ENCODE measurements at places on chromosomes 1 and 21.
A peak's percentile ranks its signal among the peaks of the same experiment; 100 is the strongest.

- no peak for DNase-seq
Observed at GRCh38 chr1:224133741-224134299, 19.9 kb downstream of the FBXO28 start.

DNA sequence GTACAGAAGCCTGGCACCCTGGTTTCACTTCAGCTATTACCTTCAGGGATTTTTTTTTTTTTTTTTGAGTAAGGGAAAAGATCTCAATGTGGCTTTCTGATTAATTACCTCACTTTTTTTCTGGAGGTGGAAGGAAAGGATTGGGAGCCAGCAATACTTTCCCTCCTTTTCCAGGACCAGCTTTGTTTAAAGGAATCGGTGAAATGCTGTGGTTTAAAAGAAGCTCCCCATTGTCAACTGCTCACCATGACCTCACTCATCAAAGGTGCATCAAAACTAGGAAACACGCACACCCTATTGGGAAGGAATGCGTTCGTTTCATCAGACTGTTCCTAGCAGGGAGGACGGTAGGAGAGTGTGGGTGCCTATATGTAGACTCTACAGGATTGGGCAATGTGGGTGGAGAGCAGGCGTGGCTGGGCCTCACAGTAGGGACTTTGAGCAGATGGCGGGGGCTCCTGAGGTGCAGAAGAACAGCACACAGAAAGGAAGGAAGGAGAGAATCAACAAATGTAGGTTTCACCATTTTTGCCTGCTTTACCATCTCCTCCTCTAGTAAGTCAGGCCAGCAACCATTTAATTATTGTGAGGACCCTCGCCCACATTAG lies 13.0 kb downstream of the PHGDH start:
- no peak for DNase-seq

DNA sequence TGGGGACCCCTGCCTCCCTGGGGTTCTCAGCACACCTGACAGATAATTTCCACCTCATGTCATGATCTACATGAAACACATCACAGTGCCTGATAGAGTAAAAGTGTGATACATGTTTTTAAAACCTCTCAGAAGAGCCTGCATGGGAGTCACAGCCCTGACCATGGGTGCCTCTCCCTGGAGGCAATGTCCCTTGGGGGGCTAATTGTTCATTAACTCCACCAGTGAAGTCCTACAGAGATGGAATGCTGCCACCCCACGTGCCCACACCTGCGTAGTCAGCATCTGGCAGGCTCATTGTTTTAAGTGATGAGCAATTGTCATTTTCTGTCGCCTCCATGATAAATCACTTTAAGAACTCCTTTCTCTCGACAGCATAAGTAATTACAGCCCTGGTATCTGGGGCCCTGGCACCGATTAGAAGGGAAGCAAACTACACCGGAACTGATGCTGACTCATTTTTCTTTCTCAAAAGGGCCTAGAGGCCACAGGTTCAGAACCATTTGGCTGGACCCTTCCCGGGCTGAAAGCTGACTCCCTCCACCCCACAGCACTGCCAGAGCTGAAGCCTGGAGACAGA lies 109.6 kb upstream of the GJB5 start:
- DNase-seq = no peak

GRCh38 chr1:94481473-94481933 lies 60.1 kb downstream of the F3 start:
- peak; percentile 26 for DNase-seq

- DNase-seq = no peak
Observed at GRCh38 chr1:25053576-25054250, 123.6 kb upstream of the RUNX3 start.

- no peak for DNase-seq
Observed at GRCh38 chr1:200895801-200896530, 1.3 kb downstream of the INAVA start.

DNA sequence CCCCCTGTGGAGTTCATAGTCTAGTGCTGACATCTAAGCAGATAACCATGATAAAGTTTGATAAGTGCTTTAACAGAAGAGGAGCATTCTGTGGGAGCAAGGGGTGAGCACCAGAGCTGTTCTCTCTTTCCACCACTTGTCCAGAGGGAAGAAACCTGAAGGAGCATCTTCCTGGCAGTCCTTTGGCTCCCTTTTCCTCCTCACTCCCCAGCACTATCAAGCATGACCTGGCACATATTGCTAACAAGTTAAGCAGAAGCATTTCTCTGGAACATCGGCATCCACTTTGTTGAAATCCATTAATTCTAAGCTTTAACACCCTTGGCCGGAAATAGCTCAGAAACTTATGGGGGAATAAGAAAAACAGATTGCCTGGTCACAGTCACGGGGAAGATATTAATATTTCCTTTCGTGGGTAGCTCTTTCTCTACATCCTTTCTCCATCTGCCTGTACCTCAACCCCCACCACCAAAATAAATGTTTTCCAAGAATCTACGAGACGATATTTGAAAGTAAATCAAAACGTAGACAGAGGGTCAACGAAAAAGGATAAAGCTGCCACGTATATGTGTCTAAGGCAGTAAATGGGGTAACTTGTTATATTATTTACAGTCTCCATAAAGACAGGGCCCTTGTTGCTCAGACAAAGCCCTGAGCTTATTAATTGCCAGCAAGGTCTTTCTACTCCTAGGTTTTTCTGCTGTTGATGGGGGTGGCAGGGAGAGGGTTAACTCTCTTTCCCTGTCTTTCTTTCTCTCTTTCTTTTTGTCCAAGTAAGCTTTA lies 351.4 kb downstream of the NUF2 start:
- DNase-seq = no peak

DNA sequence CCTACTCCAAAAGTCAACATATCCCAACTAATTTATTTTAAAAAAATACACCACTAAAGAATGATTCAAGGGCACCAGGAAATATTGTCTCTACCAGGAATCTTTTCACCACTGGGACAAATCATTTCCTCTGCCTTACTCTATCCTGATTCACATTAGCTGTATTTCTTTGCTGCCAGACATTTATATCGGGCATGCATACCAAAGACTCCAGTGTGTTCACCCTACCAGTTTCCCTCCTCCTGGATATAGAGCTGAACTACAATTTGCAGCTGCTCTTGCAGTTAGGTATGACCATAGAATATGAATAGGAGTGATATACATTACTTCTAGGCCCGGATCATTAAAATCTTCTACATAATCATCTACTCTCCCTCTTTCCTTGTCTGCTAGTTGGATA lies 7.6 kb downstream of the KCNJ6 start:
- DNase-seq = no peak

DNA sequence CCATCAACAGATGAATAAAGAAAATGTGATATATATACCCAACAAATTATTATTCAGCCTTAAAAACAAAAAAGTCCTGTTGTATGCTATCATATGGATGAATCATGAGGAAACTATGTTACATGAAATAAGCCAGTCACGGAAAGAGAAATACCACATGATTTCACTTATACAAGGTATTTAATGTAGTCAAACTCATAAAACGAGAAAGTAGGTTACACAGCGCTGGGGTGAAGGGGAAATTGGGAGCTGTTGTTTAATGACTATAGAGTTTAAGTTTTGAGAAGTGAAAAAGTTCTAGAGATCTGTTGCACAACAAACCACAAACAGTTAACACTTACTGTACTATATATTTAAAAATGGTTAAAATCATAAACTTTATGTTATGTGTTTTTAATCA lies 58.5 kb downstream of the SLC25A24 start:
- DNase-seq = no peak

DNA sequence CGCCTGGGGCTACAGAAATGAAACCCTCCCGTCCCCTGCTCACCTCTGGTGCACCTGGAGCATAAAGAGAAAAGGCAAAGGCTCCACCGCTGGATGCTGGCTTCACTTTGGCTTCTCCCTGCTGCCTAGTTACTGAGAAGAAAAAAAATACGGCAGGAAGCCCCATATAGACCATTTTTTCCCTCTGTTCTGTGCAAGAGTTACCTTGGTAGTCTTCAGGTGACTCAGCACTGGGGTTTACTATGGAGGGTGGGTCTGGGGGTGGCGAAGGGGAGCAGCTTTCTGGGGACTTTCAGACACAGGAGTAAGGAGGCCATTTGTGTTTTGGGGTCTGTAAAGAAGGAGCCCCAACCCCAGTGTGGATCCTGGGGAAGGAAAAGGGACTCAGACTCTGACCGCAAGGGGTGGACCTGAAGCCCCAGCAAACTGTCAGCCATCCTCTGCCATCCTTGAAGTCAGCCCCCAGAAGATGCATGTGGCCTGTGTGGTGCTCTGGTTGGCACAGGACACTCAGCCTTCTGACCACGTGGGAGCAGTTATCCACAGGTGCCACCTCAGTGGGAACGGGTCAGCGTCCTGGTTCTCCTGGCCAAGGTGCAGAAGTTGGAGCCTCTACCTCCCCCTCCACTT lies 25.9 kb upstream of the EPS8L3 start:
- no peak for DNase-seq

- no peak for DNase-seq
Observed at GRCh38 chr1:227453631-227454355, 109.6 kb upstream of the ZNF678 start.

DNA sequence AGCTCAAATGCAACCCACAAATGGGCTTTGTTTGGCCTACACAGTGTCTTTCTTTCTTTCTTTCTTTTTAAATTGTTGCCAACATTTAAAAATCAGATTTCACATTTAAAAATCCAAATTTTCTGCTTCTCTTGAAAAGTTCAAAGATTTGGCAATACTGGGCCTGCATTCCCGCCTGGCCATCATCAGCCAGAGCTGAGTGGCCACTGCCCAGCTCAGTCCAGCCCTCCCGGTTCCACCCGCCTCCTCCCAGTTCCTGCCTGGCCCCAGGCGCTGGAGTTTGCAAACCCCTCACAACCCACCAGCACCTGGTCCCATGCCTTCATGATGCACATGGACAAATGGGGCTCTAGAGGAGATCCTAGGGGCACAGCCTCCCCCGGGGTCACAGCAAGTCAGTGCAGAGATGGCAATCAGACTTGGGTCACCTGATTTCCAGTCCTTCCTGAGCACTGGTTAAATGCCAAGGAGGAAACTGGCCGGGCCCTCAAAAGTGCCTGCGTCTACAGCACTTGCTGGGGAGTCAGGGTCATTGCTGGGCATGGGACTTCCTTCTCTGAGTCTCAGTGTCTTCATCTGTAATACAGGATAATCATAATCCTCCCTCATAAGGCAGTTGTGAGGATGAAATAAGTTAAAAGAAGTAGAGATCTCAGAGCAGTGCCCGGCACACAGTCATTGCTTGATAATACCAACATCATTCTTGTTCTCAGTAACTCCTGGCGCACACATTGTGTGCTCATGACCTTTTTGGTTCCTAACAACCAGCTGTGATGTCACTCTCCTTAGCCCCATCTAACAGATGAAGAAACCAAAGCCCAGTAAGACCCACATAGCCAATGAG lies 41.0 kb upstream of the LAPTM5 start:
- DNase-seq = peak; percentile 28

DNA sequence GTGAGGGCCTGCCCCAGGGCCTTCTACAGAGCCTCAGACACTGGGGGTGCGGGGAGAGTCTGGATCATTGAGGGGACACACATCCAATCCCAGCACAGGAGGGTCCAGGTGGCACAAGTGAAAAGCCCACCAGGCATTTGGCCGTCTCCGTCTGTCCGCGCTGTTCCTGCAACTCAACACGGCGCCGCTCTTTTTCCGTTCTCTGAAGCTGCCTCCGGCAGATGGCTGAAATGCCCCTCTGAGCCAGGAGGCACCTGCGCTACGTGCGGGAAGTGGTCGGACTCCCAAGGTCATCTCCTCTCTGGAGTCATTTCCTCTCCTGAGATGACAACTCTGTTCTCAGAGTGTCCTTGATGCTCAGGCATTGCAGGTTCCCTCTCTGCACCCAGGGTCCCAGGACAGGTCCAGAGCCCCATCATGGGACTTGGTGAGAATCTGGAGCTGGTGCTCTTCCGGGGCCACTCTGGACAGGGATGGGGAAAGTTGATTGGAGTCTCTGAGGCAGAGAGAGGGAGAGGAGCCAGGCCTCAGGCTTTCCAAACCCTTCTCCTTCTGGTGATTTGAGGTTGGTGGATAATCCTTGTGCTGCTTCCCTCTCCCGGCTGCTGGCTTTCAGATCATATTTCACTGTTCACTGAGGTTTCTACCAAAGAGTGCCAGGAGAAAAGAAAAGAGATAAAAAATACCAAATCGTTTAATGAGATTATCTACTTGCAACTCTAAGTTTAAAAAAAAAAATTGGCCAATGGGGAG lies 14.0 kb upstream of the MIXL1 start:
- DNase-seq = no peak

GRCh38 chr1:155981266-155982088 lies 3.1 kb upstream of the ARHGEF2 start:
- DNase-seq = peak; percentile 55

DNA sequence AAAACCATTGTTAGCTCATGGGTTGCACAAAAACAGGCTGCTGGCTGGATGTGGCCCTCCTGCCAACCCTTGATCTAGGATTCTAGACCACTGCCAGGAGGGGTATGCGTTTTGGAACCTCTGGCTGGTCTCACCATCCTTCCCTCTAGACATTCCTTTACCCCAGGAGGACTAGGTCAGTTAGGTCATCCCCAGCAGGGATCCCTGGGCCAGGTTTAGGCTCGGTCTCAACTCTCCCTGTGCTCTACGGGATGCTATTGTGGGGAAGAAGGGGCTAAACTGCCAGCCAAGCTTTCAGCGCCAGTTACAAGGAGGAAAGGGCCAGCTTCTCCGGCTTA lies 22.7 kb downstream of the SLC2A1 start:
- no peak for DNase-seq

- DNase-seq = no peak
Observed at GRCh38 chr1:204335533-204335932, 24.2 kb downstream of the PLEKHA6 start.

DNA sequence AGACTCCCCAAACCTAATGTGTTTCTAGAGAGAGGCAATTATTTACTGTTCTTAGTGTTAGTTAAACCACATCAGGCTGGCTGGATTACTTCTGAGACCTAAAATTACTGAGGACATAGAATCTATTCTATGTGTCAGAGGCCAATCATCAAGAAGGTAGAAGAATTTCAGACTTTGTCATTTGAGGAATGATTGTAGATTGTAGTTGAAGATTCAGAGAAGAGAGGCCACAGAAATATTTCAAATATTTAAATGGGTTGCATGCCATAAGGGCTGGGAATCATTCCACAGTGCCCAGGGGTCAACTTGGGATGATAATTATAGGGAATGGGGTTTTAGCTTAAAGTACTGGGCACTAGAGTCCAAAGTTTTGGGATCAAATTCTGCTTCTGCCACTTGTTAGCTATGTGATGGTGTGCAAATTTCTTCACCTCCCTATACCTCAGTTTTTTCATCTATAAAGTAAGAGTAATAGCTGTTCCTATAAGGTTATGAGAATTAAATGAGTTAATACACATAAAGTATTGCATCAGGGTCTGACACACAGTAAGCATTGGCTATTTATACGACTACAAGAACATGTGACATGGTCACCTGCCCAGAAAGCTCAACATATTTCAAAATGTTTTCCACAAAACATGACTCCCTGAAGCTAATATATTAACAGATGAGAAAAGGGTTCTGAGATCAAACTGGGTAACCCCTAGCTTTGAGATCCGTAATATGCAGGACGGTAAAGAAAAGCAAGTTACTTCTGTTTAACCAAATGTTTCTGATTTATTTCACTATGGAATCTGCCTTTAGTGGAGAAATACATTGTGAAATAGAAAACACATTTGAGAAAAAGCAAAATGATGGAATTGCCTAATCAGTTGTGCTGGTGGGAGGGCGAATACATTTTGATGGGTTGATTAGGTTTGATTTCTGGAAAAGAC lies 69.7 kb upstream of the SPAG17 start:
- DNase-seq = no peak

All from left colon (tissue), 2 donors.